ENCODE measurements at places on chromosomes 2 and 18.

- no peak for DNase-seq
These were observed 257.7 kb downstream of the TXNL1 start for GRCh38 chr18:56380685-56381084.

GRCh38 chr2:52995424-52995823 is 772.2 kb upstream of the CHAC2 start:
- no peak for DNase-seq

DNA sequence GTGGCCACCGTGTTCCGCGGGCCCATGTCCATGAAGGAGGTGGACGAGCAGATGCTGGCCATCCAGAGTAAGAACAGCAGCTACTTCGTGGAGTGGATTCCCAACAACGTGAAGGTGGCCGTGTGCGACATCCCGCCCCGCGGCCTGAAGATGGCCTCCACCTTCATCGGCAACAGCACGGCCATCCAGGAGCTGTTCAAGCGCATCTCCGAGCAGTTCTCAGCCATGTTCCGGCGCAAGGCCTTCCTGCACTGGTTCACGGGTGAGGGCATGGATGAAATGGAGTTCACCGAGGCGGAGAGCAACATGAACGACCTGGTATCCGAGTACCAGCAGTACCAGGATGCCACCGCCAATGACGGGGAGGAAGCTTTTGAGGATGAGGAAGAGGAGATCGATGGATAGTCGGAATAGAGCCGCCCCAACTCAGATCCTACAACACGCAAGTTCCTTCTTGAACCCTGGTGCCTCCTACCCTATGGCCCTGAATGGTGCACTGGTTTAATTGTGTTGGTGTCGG is 17.7 kb downstream of the TUBB6 start:
- no peak for DNase-seq

GRCh38 chr2:18119883-18120282 is 241.4 kb downstream of the KCNS3 start:
- DNase-seq: peak; percentile 93

GRCh38 chr2:71250935-71251334 is 24.0 kb upstream of the PAIP2B start:
- no peak for DNase-seq

DNA sequence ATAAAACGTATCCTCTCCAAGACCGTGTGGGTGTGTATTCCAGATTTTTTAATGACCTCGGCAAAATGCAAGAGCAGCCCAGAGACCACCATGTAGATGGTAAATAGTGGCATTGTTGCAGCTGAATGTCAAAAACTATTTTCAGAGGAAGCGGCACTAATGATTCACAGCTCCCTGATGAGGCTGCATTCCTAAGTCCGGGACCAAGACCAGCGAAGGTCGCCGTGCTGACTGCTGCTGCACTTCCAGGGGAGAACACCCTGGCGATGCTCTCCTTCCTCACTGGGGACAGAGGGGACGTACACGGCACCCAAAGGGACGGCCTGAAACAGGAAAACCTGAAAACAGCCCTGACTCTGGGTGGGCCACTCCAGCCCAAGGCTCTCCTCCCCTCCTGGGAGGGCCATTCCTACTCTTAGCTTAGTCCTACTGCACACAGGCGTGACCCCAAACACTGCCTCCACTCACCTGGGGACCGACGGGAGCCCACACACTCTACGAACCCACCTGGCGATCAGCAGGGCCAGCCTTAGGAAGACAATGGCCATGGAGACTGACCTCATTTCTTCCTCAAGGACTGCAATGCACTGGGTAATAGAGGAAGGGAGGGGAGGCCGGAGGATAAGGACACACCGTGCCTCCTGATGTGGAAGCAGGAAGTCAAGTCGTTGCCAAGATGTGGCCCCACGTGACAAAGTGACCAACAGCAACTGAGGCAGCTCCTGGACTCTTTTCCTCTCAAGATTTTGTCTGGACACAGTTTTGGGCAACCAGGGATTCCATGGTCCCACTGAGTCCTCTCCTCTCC is 82.8 kb downstream of the ZNF516 start:
- DNase-seq: no peak

GRCh38 chr2:231713730-231714638 is 5.7 kb downstream of the PTMA start:
- peak; percentile 88 for DNase-seq

DNA sequence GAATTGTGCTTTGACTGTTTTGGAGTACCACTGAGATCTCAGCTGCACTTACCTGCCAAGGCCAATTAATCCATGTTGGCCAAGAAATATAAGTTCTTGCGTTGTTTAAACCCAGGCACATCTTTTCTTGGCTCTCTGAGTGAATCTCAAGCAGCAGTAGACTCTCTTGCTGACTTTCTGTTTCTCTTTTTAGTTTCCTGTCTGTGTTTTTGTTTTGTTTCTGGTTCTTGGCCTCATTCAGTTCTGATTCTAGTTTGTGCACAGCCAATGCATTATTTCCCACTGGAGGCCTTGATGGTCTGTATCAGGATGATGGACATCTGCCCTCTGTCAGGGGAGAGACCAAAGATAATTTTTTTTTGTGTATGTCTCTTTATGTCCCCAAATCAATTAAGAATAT is 379.4 kb downstream of the CDH2 start:
- DNase-seq: no peak

Data from MG63 (cell line).